Sigmoid colon (tissue), 7 donors: ENCODE measurements at places on chromosomes 1 and 21. TPM values are rescaled to one million over a fixed set of nuclear protein-coding genes. Genes with fewer than 3 reads are reported as not detected.

HMCN1 gene
- 22.7 TPM for total RNA-seq

RNU1-3 gene
- total RNA-seq = under 0.01 TPM

CFAP298 gene
- total RNA-seq = 23.9 TPM

ZSWIM5 gene
- total RNA-seq = 4.3 TPM

CHIA gene
- not detected for total RNA-seq

CD2 gene
- not detected for total RNA-seq

RNASEL gene
- 8.6 TPM for total RNA-seq

FCER1G gene
- total RNA-seq = 61.4 TPM

KLHDC7A gene
- total RNA-seq = not detected

GRCh38 chr1:3978990-3979325 lies 78.9 kb upstream of the C1orf174 start:
- H3K27me3 ChIP-seq = peaks cover 21% of the 10 kb centered on the region
- H3K4me3 ChIP-seq = no peak overlapping the region
- H3K4me1 ChIP-seq = no peaks in the 10 kb centered on the region
- no peak overlapping the region for H3K27ac ChIP-seq
- no peaks in the 10 kb centered on the region for H3K36me3 ChIP-seq
- DNase-seq = no peak

DNA sequence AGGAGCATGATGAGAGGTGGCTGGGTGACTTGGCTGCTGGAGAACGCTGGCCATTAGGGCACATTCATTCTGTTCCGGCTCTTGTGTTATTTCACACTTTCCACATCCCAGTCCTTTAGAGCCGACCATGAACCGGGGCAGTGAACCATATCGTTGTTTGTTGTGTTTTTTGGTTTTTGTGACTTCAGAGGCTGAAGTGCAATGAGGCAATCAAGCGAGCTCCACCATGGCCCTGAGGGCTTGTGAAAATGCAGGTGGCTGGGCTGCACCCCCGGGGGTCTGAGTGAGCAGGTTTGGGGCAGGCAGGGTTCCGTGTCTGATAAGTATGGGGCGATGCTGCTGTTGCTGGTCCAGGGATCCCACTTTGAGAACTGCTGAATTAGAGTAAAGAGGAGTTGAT lies 23.7 kb downstream of the ABCG1 start:
- H3K36me3 ChIP-seq = no peaks in the 10 kb centered on the region
- DNase-seq = no peak
- no peaks in the 10 kb centered on the region for H3K27me3 ChIP-seq
- no peak overlapping the region for H3K27ac ChIP-seq

GRCh38 chr1:8951231-8951630 lies 5.6 kb downstream of the CA6 start:
- H3K4me1 ChIP-seq = no peaks in the 10 kb centered on the region
- H3K36me3 ChIP-seq = no peaks in the 10 kb centered on the region
- H3K27me3 ChIP-seq = no peaks in the 10 kb centered on the region
- H3K4me3 ChIP-seq = no peak overlapping the region
- no peak for DNase-seq

- H3K27ac ChIP-seq = no peak overlapping the region
- H3K4me3 ChIP-seq = no peak overlapping the region
- H3K4me1 ChIP-seq = no peaks in the 10 kb centered on the region
- H3K36me3 ChIP-seq = peaks cover 34% of the 10 kb centered on the region
- no peaks in the 10 kb centered on the region for H3K27me3 ChIP-seq
Observed at GRCh38 chr1:230277201-230278025, 148.7 kb downstream of the PGBD5 start.

GRCh38 chr1:234938924-234939323 lies 189.7 kb downstream of the TOMM20 start:
- peak; percentile 25 for DNase-seq
- no peaks in the 10 kb centered on the region for H3K36me3 ChIP-seq
- H3K27ac ChIP-seq = no peak overlapping the region
- H3K4me1 ChIP-seq = no peaks in the 10 kb centered on the region
- no peaks in the 10 kb centered on the region for H3K27me3 ChIP-seq

DNA sequence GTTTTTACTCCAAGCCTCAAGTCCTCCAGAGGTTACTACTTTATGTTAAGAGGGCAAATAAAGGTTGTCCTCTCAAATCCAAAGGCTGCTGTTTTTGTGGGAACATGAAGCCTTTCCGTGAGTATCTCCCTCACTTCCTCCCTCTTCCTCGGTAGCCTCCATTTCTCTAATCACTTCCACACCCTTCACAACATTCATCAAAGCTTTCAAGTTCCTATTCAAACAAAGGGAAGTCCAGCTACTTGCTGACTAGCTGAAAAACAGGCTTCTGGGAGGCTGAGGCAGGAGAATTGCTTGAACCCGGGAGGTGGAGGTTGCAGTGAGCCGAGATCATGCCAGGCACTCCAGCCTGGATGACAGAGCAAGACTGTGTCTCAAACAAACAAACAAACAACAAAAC lies 6.6 kb upstream of the CD48 start:
- H3K27ac ChIP-seq = no peak overlapping the region
- H3K36me3 ChIP-seq = no peaks in the 10 kb centered on the region
- no peaks in the 10 kb centered on the region for H3K4me1 ChIP-seq
- H3K4me3 ChIP-seq = no peak overlapping the region

DNA sequence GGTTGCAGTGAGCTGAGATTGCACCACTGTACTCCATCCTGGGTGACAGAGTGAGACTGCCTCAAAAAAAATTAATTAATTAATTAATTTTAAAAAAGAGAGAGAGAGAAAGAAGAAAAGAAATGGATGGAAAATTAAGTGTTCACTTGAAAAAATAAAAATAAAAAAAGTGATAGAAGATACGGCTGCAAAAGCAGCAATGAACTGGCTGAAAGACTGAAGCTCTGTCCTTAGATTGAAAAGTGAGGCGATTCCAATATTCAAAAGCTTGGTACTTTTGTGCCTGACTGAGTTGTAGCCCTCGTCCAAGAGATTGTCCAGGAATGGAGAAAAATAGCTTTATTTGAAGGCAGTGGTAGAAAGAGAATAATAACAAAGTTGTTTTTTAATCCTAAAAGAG lies 154.6 kb downstream of the ADSS2 start:
- no peak for DNase-seq
- H3K4me3 ChIP-seq = no peak overlapping the region

DNA sequence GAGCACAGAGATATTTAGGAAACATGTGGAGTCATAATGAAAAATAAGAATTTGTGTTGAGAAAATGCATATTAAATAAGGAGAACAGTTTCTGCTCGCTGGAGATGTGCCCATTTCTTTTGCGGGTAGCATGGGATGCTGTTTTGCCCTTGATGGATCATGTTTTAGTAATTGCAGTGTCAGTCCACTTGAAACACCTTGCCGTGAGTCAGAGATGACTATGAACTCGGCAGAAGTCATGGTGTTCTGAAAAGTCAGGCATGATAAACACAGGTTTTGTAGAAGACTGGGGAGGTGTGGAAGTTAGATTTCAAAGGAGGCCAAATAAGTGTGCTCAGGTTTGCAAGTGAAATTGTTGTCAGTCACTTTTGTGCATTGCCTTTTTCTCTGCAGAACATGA lies 315.0 kb upstream of the LRRC7 start:
- no peak overlapping the region for H3K27ac ChIP-seq
- no peaks in the 10 kb centered on the region for H3K4me1 ChIP-seq
- no peak for DNase-seq
- H3K36me3 ChIP-seq = no peaks in the 10 kb centered on the region
- H3K27me3 ChIP-seq = no peaks in the 10 kb centered on the region

GRCh38 chr1:171912509-171913175 lies 71.3 kb downstream of the DNM3 start:
- H3K36me3 ChIP-seq = no peaks in the 10 kb centered on the region
- H3K27me3 ChIP-seq = no peaks in the 10 kb centered on the region
- no peak overlapping the region for H3K27ac ChIP-seq
- DNase-seq = no peak
- H3K4me1 ChIP-seq = no peaks in the 10 kb centered on the region
- no peak overlapping the region for H3K4me3 ChIP-seq

- H3K36me3 ChIP-seq = no peaks in the 10 kb centered on the region
- no peaks in the 10 kb centered on the region for H3K27me3 ChIP-seq
- no peak for DNase-seq
- no peaks in the 10 kb centered on the region for H3K4me1 ChIP-seq
- no peak overlapping the region for H3K4me3 ChIP-seq
- H3K27ac ChIP-seq = no peak overlapping the region
Observed at GRCh38 chr21:39705849-39706248, 39.1 kb upstream of the IGSF5 start.

DNA sequence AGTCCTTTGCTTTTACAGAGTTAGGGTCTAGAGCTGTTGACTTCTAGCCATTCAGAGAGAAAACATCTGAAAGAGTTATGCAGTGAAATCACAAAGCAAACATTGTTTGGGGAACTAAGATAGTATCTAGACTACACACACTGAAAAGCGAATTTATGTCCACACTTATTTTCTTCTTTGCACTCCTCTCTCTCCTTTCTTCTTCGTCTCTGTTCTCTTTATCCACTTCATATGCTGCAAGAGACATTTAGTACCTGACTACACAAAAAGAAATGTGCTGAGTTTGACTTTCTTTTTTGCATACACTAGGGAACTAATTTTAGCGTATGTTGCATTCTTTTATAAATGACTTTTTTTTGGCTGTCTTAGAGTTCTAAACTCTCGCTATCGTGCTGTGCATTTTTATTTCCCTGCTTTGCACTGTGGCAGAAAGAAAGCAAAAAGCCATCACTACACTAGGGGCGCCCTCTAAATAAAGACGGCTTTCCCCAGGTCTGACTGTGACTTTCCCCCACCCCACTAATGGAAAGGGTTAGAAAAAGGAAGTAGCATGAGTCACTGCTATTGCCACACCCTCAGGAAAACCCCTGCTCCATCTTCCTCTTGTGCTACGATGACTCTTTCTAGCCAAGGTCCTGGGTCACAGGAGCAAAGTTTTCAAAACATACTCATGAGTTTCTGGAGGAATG lies 65.7 kb downstream of the MAP3K7CL start:
- no peaks in the 10 kb centered on the region for H3K36me3 ChIP-seq
- H3K27me3 ChIP-seq = no peaks in the 10 kb centered on the region
- DNase-seq = peak; percentile 66
- no peak overlapping the region for H3K4me3 ChIP-seq

DNA sequence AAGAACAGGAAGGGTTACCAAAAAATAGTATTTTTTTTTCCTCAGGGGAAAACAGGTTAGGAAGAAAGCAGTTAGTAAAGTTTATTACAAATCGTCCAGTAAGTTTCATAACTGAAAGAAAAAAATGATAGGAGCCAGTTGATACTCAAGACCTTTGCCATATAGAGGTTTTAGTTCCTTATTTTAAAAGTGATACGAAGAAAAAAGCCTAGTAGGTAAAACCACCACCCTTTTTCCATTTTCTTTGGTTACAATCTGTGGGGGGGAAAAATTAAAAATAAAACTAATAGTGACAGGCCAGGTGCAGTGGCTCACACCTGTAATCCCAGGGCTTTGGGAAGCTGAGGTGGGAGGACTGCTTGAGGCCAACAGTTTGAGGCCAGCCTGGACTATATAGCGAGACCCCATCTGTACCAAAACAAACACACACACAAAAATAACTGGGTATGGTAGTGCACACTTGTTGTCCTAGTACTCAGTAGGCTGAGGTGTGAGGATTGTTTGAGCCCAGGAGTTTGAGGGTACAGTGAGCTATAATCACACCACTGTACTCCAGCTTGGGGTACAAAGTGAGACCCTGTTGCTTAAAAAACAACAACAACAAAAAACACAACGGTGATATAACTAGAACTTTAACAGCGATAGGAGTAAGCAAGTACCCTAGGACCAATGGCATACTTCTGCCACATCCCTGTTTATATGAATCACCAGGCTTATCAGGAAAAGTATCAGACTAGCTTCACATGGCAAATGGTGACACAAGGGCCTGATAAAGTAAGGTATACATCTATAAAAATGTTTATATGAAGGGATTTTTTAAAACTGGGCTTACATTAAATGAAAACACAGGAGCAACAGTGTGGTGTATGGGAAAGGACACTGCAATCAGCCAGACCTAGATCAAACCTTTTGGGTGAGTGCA lies 5.4 kb downstream of the TMEM59 start:
- H3K4me3 ChIP-seq = no peak overlapping the region
- no peak for DNase-seq
- H3K36me3 ChIP-seq = peaks cover 11% of the 10 kb centered on the region
- peaks cover 46% of the 10 kb centered on the region for H3K4me1 ChIP-seq
- no peaks in the 10 kb centered on the region for H3K27me3 ChIP-seq

- no peak overlapping the region for H3K4me3 ChIP-seq
- no peaks in the 10 kb centered on the region for H3K4me1 ChIP-seq
- no peaks in the 10 kb centered on the region for H3K36me3 ChIP-seq
- DNase-seq = no peak
- no peaks in the 10 kb centered on the region for H3K27me3 ChIP-seq
Observed at GRCh38 chr1:99481391-99481996, 164.4 kb upstream of the PALMD start.

DNA sequence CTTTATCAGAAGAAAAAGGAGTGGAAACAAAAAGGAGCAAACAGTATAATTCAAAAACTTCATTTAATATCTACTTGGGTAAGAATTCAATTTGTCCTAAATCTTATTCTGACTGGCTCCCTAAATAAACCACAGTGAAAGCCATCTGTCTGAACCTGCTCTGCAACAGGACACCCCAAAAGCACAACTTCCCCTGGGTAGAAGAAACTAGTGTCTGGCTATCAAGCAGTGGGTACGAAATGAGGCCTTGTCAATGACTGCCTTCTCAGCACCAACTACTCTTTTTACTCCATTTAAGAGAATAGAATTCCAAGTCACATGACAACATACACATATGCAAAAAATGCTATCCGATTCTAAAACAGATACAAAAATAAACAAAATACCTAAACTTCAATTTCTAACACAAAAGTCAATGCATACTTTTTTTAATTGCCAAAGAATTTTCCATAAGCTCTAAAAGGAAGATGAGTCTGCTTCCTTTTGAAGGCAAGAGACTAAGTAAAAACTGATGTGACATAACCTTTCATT lies 206.8 kb downstream of the SLC45A1 start:
- H3K27ac ChIP-seq = peak overlapping the region; percentile 86
- no peaks in the 10 kb centered on the region for H3K4me1 ChIP-seq
- no peaks in the 10 kb centered on the region for H3K36me3 ChIP-seq
- peak overlapping the region; percentile 25 for H3K4me3 ChIP-seq

GRCh38 chr1:181685211-181685610 lies 201.9 kb downstream of the CACNA1E start:
- H3K27ac ChIP-seq = no peak overlapping the region
- DNase-seq = no peak
- H3K4me3 ChIP-seq = no peak overlapping the region
- no peaks in the 10 kb centered on the region for H3K27me3 ChIP-seq
- H3K4me1 ChIP-seq = no peaks in the 10 kb centered on the region

DNA sequence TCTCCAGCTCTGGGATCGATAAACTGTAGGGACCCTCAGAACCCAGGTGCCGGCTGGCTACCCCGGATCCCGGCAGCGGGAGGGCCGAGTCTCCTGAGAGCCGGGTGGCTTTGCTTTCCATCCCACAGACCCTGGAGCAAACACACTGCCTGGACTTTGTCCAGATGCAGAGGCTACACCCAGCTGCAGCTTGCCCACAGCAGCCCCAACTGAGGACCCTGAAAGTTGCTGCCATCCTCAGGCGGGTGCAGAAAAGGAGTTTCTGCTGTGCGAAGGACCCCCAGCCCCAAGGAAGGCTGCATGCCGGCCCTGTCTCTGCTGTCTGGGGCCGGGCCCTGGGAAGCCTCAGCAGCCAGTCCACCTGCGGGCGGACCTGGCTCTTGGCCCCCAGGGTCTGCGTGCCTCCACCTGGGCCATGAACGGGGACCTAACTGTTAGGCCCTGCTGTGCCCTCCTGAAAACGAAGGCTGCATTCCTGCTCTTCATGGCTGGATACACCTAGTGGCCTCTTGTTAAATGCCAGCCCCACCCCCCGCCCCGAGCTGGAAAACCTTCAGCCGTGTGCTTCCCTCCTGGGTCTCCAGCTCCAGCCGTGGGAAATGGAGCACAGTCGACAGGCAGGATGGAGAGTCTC lies 97.5 kb upstream of the ARHGEF16 start:
- H3K27me3 ChIP-seq = no peaks in the 10 kb centered on the region
- no peak overlapping the region for H3K27ac ChIP-seq
- peaks cover 17% of the 10 kb centered on the region for H3K4me1 ChIP-seq
- no peaks in the 10 kb centered on the region for H3K36me3 ChIP-seq
- H3K4me3 ChIP-seq = no peak overlapping the region
